ENCODE measurements at places on chromosomes 6 and 20. TPM values are rescaled to one million over a fixed set of nuclear protein-coding genes. Genes with fewer than 3 reads are reported as not detected.

GPR6 gene
- not detected for total RNA-seq

ARMH2 gene
- total RNA-seq = not detected

VGLL2 gene
- total RNA-seq = not detected

KHDC1 gene
- total RNA-seq = 4.0 TPM

LY6G6D gene
- total RNA-seq = not detected

TENT5A gene
- 27.9 TPM for total RNA-seq

RSPH9 gene
- total RNA-seq = 0.38 TPM

PRL gene
- not detected for total RNA-seq

TFAP2C gene
- total RNA-seq = 36.2 TPM

EBF4 gene
- total RNA-seq = 15.2 TPM

SLC22A7 gene
- not detected for total RNA-seq

KIAA1755 gene
- total RNA-seq = 17.6 TPM

DNA sequence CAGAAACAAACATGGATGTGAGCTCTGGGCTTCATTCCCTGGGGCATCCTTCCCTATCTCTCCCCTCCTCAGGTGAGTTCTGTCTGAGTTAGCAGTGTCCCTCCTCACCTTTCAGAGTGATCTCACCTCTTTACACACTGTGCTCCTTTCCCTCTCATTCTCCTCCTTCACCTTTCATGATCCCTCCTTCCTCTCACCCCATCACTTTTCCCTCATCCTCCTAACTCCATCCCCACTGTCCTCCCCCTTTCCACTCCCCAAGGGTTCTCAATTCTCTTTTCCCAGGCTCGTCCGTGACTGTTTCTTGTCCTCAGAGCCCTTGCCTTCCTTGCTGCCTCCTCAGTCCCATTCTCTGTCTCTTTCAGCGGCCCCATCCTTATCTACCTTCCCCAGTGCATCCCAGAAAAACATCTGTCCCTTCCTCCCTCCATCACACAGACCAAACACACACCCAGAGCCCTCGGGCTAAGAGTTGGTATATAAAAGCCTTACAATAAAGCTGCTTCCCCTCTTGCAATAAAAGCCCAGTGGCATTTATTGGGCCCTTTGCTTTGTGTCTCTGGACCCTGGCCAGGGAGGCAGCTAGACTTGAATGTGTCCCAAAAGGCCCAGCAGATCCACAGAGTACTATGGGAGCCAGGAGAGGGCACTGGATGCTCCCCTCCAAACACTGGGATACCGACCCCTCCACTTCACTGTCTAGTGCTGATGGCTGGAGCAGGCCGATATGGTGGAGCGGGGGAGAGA is 1.9 kb downstream of the RNF39 start:
- no peak for DNase-seq

DNA sequence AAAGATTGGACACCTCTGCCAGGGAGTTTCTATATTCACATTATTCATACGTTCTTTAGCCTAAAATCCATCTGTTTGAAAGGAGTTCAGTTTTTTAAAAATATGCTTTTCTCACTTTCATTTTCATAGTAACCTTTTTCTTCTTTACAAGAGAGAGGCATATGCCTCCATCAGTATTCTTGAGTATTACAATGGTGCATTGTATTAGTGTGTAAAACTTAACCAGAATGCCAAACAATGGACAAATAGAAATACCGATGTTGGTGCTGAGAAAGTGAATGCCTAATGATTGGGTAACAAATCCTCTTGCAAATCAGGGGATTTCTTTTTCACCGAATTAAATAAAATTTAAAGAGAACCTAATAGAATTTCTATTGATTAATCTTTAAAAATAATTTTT is 163.2 kb upstream of the LAMA2 start:
- no peak for DNase-seq

DNA sequence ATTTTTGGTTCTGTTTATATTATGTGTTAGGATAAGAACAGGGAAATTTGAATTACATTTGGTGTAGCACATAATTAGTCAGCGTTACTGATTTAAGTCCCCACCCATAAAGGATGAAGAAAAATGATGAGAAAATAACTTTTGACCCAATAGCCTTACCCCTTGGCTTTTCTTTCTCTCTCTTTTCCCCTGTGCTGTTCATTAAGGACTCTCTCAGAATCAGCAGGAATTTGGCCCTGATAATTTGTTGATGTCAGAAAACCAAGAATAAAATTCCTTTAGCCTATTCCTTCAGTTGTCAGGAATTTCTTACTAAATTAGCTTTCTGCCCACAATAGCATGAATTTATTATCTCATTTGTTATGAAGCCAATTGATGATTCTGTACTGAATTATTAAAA is 18.5 kb downstream of the PLCB1 start:
- no peak for DNase-seq

GRCh38 chr6:20907486-20908071 is 373.3 kb downstream of the CDKAL1 start:
- no peak for DNase-seq

- no peak for DNase-seq
Measured at GRCh38 chr6:167152862-167153261, 4.9 kb downstream of the GPR31 start.

GRCh38 chr6:26592649-26593048 is 4.1 kb upstream of the ABT1 start:
- DNase-seq = no peak

DNA sequence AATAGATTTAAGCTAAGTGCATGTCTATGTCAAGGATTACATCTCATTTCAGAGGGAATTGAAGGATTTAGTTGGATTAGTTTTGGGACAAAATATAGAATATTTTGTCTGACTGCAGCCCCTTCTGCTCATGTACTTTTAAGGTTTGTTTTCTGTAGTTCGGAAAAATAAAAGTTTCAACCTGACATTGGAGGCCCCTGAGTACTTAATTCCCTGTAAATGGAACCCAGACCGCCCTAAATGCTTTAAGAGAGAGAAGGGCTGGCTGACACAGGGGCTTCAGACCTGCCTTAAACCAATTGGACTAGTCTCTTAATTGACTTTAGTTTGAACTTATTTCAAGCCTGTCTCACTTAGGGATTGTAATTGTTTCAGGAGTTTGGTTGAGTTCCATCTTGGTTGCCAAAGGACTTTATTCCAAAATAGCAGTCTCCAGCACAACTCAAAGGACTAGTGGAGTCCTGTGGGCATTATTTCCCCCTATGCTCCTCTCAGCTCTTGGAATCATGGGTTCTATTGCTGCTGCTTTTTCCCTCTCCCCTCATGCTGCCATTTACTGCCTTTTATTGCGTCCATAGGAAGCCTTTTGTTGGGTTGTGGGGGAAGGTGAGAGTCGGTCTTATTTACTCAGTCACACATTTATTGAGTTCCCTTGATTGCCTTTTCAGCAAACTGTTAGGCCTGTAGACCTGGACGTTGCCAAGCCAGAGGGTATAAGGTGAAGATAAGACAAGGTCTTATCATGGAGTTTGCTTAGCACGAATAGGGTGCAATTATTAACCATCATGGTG is 14.5 kb downstream of the BRD2 start:
- DNase-seq = no peak

DNA sequence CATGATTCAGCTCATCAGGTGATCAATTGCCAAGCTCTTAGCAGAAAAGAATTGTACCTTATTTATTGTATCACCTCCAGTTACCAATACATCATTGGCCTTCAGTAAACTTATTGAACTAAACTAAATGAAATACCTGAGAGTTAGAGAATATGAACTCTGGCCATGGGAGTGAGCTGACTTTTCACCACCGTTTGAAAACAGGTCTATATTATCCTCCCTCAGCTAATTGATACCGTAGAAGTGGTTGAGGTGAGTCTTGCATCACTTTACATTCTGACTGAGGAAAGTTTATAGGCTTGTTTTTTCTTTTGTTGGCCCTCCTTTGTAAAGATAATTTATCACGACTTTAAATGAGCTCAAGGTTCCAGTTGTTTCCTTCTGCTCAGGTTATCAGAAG is 52.5 kb upstream of the ADGRG6 start:
- DNase-seq = no peak

- no peak for DNase-seq
Measured at GRCh38 chr6:22020299-22021003, 276.4 kb downstream of the PRL start.

DNA sequence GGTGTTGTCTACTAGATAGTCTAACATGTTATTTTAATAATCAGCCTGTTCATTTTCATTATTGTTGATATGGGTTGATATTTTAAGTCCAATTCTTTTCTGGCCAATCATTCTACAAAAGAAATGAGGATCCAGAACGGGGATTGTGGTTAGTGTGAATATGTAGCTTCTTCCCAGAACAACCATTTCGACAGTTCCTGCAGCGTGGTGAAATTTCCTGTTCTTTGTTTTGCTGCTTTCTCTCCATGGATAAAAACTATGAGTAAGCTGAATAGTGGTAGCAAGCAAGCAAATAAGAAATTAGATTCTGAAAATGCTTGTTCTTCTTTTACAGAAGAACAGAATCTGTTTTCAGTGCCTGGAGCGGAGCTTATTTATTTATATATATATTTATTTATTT is 65.5 kb upstream of the F13A1 start:
- no peak for DNase-seq

DNA sequence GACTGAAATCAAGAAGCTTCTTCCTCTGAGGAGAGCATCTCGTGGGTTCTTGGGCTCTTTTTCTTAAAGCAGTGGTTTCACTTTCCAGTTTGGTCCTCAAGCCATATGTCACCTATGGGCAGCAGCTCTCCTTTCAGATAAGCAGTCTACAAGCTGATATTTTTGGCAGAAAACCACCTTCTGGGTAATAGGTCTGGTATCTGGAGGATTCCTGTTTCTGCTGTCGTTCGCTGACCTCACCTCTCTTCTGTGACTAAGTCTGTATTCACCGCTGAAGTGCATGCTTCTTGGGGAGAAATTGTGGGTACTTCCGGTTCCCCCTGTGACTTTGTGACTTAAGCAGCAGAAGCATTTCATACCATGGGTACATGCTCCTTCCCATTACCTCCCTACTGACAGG is 193.6 kb downstream of the EDN1 start:
- DNase-seq = no peak

DNA sequence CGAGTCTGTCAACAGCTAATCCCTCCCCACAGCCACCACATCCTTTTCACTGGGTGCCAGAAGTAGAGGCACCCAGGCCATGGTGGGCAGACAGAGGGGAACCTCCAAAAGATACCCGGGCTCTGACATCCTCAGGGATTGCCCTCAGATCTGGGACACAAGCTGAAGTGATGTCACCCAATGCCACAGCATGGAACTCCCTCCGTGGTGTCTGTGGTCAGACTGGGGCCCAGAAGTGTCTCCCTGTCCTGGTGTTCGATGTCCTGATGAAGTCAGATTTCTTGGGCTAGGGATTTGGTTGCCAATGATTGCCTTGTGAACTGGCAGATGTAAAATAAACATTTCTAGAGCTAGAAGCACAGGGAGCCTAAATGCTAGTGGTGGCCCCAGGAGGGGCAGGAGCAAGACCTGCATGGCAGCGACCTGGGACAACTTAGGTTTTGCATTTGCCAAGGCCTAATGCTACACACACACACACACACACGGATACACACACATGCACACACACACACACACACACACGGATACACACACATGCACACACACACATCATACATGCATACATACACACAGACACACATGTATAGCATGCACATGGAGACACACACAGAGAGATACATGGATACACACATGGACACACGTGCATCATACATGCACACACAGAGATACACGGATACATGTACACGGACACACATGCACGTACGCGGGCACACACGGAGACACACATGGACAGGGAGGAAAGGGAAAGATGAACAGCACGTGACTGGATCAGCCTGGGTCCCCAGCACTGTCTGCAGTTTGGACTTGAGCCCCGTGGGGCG is 221.0 kb downstream of the NFATC2 start:
- DNase-seq = no peak

DNA sequence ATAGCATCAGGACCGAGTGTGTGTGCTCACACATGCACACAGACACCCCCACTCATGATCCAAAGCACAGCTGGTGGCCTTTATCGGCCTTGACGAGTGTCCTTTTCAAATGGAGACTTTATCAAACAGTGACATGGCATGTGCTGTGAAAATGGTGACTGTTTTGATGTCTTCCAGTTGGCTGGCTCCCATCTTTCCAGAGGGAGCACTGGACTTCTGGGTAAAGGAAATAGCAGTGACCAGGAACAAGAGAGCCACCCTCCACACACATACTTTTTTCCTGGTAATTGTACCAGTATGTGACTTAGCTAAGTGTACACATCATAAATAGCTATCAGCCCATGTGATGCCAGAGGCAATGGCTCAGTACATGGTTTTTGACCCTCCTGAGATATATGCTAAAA is 52.7 kb downstream of the ZDHHC14 start:
- DNase-seq = no peak

DNA sequence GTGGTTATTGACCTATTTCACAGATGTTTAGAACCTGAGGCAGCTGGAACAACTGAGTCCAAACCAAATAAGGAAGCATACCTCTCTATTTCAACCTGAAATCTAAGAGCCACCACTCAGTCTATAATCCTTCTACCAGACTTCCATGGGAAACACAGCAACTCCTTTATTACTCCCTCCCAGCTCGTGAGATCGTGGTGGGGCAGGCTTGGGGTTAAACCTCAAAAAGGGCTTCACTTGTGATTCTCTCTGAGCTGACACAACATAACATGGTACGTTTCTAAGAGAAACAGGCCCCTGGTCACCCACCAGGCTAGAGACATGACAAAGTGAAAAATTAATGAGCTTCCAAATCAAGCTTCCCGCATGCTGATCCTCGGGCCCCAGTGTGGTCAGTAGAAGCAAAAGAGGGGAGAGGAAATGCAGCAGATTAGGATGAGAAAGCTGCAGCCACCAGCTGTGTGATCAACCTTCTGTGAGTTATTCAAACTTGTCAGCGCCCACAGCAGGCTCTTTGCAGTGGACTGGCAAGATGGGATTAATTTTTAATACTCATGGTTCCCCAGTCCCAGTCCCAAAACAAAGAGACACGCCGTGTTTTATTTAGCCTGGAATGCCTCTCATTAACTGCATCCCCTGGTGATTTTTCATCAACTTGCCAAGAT is 9.3 kb downstream of the PKHD1 start:
- no peak for DNase-seq

DNA sequence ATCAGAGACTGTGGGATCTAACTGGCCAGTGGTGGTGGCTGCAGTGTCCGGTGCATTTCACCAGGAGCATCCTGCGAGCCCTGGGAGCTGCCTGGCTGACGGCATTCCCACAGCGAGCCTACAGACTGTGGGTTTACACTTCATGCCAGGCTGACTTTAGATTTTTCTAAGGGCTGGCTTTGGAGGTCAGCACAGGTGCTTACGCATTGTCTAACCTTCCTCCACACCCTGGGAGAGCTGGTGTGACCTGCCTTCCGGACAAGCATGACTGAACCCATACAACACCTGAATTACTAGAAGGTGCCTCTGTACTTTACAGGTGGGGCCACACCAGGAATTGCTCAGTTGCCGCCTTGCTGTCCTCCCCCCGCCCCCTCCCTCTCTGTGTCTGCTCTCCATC is 96.2 kb downstream of the RREB1 start:
- DNase-seq = no peak

GRCh38 chr6:56625356-56625755 is 17.3 kb downstream of the DST start:
- DNase-seq = no peak
